ENCODE measurements at places on chromosomes 3 and 15. TPM values are rescaled to one million over a fixed set of nuclear protein-coding genes. Genes with fewer than 3 reads are reported as not detected.

DNA sequence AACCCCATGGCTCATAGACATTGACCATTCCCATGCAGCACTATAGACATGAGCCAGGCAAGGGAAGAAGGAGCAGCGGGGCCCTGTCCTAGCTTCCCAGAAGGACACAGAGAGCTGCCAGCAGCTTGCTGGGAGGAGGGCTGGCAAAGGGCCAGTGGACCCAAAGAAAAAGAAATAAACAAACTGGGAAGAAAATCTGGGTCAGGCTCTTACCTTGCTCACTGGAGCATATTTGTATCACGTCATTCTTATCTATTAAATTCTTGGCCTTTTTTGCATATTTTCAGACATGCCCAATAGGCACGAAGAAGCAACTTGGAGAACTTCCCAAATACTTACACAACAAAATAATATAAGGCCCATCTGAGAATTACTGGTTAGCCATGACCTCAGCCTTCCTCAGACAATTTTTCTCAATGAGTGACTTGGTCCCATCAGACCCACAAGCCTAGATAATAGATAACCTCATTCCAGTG lies 28.4 kb downstream of the RASGRP1 start:
- no peak for DNase-seq

GRCh38 chr3:4888913-4889846 lies 90.1 kb upstream of the BHLHE40 start:
- no peak for DNase-seq

DNA sequence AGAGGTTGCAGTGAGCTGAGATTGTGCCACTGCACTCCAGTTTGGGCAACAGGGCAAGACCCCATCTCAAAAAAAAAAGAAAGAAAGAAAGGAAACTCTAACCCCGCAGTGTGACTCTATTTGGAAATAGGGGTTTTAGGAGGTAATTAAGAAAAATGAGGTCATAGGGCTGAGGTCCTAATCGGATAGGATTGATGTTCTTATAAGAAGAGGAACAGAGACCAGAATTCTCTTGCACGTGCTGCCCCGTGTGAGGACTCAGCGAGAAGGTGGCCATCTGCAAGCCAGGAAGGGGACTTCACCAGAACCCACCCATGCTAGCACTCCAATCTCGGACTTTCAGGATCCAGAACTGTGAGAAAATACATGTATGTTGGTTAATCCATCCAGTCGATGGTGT lies 25.8 kb downstream of the KLHL6 start:
- no peak for DNase-seq

Gene SPINK8
- not detected for total RNA-seq

GRCh38 chr15:58538225-58538727 lies 106.5 kb downstream of the LIPC start:
- DNase-seq: no peak

- DNase-seq: no peak
Measured at GRCh38 chr3:117356091-117356705, 646.6 kb downstream of the TUSC7 start.

- DNase-seq: no peak
Measured at GRCh38 chr15:33115191-33115861, 79.2 kb downstream of the FMN1 start.

DNA sequence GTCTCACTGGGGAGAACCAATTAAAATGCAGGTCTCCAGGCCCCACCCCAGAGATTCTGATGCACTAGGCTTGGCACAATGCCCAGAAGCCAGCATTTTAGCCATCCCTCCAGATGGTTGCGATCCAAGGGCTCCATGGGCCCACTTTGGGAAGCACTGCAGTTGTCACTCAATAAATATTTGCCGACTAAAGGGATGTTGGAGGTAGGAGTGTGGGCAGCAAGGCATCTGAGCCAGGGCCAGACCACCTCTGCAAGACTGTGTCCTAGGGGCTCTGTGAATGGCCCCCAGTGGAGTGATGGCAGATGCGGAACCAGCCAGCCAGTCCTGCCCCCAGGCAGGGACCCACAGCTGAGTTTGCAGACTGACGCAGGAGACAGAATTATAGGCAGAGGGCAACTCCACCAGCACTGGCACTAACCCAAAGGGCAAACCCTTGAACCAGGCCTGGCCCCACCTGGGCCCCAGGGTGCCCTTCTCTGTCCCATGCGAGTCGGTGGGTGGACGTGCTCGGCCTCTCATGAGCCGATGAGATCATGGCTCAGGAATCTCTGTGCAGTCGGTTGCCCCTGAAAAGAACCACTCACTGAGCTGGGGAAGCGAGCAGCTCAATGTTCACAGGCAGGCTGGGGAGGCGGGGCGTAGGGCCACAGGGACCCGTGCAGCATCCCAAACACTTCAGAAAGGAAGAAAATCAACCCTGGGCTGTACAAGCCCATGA lies 49.7 kb downstream of the SEMA5B start:
- DNase-seq: no peak

Gene SLC9C1
- not detected for total RNA-seq

DNA sequence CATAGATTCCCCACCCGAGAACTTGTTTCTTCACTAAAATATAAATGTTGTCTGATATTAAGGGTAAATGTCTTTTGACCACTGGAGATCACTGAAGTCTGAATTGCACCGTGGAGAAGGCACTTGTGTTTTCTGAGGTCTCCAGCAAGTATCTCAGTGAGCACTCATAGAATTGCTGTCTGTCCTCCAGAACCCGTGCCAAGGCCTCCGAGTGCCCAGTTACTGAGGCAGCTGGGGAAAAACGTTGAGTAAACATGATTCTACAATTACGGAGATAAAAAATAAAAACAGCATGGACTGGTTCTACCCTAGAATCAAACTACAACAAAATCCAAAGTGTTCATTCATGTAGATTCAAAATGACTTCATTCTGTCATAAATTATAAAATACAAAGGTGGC lies 60.0 kb downstream of the MLH1 start:
- no peak for DNase-seq

Gene DNAJC13
- total RNA-seq: 12.8 TPM

Gene ANKRD63
- total RNA-seq: not detected

DNA sequence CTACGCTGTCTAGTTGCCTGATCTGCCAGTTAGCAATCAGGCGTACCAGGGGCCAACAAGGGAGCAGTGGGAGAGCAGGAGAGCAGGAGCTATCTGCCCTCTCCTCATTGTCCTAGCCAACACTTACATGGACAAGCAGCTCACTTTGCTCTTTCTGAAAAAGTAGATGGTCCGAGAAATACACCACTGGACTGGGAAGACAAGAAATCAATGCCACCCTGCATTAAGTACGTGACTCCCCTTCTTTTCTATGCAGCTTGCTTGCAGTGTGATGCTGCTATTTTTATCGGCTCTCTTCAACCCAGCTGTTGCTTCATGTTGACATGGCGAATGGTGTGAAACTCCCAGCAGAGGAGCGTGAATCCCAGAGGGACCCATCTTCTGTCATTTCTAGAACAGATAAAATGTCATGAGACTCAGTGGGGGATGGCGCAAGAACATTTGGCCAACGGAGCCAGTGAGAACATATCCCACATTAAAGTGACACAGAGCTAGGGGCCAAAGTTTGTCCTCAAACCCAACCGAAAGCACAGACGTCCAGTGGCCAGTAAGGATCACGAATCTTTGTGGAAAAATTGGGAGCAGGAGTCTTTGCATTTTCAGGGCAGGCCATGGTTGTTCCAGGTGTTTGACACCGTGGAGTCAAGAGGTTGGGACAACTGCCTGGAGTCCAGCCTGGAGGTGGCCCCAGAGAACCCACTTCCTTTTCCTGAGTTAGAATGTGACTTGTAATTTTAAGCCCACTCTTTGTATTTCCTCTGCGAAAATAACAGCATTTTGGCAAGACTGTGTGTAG lies 53.7 kb upstream of the MEF2A start:
- no peak for DNase-seq

- DNase-seq: no peak
Measured at GRCh38 chr15:77009176-77009575, 14.2 kb downstream of the PSTPIP1 start.

- no peak for DNase-seq
Measured at GRCh38 chr15:68821190-68821840, 620 bp upstream of the ANP32A start.

Gene STRA6
- total RNA-seq: 14.7 TPM

DNA sequence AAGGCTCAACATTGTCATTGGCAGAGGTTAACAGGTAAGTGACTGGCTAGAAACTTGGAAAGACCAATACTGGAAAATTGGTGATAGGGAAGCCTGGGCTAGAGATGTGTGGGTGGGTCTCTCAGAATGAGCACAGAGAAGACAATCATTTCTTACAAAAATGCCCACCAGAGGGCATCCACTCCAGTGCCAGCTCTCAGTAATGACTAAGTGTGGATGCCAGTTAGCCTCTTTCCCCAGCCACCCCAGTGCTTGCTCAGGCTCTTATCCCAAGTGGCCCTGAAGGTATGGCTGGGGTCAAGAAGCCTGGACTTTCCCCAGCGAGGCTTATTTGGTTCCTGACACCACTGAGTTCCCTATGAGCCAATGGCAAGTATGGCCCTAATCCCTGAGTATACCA lies 115.9 kb upstream of the ST8SIA2 start:
- peak; percentile 72 for DNase-seq

DNA sequence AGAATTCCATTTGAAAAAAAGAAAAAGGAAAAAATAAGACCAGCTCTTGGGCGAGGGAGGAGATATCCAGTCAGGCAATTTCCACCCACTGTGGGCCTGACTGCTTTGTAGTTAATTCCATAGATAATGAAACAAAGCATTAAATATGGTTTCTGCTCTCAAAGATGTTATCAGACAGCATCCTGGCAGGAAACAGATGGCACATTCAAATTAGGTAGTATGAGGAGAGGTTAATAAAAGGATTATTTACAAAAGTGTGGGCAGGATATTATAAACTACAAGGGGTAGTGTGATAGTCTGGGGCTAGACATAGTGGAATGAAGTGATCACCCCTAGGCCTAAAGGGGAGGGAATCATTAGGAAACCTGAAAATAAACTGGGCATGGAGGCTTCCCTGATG lies 193.2 kb downstream of the CLSTN2 start:
- no peak for DNase-seq

DNA sequence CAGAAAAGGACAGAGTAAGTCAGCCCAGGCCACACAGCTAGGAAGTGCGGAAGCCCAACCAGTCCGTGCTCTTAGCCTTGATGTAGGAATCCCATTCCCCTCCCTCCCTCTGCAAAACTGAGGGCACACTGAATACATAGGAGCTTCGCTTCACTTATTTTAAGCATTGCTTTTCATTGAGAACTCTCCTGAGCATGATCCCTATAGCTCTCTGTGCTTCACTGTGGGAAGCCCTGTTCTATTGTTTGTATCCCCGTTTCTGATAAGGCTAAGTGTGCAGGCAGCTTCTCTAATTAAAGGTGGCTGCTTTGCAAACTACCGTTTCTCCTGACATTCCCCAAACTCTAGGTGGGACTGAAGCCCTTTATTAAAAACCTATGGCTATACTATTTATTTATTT lies 29.9 kb downstream of the IL5RA start:
- DNase-seq: no peak

Gene FAM3D
- 50.2 TPM for total RNA-seq

- DNase-seq: no peak
Measured at GRCh38 chr15:98909968-98910885, 97.4 kb downstream of the PGPEP1L start.

DNA sequence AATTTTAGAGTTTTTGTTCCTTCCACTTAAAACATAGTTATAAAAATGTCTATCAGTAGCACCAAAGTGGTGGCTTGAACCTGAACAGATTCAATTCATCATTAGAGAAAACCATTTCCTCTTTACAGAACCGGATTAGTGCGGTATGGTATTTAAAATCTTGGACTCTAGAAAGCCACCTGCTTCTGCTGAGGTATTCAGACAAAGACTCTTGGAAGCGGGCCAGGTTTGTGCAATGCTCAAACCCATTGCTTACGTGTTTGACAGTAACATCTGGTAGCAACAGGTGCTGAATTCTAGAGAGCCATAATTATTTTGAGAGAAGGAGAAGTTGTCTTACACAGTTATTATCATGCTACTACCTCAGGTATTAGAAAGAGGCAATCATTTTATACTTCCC lies 290.5 kb downstream of the NAALADL2 start:
- peak; percentile 92 for DNase-seq

- DNase-seq: peak; percentile 95
Measured at GRCh38 chr15:60392601-60392985, 5.2 kb downstream of the ANXA2 start.

Gene RBP2
- not detected for total RNA-seq

Gene LRRN1
- not detected for total RNA-seq

Gene TRPM1
- total RNA-seq: not detected

Gene POTEB
- not detected for total RNA-seq

Gene CEMIP
- total RNA-seq: 7.3 TPM

GRCh38 chr3:40009991-40010390 lies 200.6 kb downstream of the MYRIP start:
- DNase-seq: no peak

Gene AMT
- total RNA-seq: 3.9 TPM

- no peak for DNase-seq
Measured at GRCh38 chr15:74525945-74526344, 15.1 kb upstream of the ARID3B start.

Gene B3GALNT1
- not detected for total RNA-seq

GRCh38 chr3:175741951-175742350 lies 882.8 kb downstream of the NAALADL2 start:
- DNase-seq: no peak

DNA sequence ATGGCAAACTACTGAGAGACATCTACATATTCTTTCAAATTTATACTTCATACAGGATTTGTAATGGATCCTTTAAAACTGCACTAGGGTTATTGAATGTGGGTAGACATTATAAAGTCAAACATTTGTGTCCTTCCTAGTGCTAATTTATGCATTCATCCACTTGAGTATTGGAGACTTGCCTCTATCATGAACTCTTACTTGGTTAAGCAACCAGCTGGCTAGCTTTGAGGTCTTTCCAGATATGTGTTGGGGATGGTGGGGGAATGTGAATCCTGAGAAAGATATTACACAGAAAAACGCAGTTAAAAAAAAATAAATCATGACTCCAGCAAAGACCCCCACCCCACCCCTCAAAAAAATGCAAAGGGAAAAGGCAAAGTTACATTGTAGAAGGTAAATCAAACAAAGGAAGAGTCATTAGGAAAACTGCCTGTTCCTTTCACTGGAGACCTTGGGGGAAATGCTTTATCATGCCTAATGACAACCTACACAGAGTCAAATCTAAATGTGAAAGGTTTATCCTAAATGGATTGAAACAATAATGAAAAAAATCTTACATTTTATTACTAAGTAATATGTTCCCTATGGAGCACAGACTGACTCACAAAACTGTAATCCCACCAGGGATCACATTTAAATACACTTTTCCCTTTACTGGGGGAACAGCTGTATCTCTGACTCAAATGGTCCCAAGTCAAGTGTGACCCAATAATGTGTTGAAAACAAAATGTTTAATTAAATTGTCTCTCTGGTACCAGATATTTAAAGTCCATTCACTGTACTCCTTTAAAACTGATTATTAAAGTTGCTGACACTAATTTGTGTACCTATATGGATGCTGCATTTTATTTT lies 522.3 kb downstream of the ROBO1 start:
- no peak for DNase-seq

DNA sequence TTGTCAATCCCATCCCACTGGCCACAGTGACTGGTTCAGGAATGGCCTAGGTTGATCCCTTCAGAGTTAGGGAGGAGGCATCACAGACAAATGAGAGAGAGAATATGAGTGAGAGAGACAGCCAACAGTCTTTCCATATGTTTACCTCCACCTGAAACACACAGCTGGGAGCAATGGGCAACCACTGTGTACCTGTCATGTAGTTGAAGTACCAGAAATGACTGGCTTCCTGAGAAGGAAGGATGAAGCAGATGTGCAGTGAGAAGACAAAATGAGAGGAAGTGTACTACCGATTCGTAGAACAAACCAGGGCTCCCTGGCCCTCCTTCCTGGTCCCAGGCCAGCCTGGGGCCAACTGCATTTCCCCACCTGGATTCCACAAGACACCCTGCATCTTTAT lies 27.4 kb downstream of the SRGAP3 start:
- no peak for DNase-seq

Gene UBA3
- 30.5 TPM for total RNA-seq
